ENCODE measurements at places on chromosomes 4 and X.

GRCh38 chr4:13918991-13919441, 291.5 kb upstream of the BOD1L1 start:
- DNase-seq, result no peak

DNA sequence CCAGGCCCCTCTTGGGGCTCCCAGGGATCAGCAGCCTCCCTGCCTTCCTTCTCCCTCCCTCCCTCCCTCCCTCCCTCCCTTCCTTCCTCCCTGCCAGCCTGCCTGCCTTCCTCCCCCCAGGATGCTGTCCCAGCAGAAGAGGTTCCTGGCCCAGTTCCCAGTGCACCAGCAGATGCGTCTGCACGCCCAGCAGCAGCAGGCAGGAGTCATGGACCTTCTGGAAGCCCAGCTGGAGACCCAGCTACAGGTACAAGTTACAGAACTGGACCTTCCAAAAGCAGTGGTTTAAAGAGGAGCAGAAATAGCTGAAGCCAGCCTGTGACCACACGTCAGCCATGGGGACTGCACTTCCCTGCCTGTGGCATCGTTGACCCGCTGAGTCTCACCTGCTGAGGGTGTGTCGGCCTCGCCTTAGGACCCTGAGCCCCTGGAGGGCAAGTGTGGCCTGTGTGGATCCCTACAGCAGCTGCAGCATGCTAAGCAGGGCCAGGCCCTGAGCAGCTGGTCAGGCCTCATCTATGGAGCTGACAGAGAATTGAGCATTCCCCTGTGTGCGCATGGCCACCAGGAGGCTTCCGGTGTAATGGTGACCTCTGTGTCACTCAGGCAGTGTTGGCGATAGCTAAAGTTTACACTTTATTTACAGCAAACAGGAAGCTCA, 84.7 kb downstream of the CRMP1 start:
- no peak for DNase-seq

- no peak for DNase-seq
These were observed 167.2 kb downstream of the LHFPL1 start for GRCh38 chrX:112512509-112512908.

DNA sequence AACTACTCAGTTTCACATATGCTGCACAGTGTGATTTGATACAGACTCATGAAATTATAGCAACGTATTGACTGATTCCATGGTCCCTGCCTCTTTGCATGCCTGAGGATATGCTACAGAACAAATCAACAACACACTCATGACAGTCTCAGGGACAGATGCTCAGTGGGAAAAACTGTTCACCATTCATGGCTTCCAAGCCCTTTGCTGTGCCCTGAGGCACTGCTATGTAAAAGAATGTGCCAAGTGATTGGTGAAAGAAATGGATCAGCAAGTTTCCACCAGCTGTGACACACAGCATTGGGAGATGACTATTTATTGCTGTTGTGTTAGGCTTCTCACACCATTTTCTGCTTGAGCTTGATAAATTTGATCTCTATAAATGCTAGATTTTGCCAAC, 825.6 kb upstream of the INTU start:
- no peak for DNase-seq

DNA sequence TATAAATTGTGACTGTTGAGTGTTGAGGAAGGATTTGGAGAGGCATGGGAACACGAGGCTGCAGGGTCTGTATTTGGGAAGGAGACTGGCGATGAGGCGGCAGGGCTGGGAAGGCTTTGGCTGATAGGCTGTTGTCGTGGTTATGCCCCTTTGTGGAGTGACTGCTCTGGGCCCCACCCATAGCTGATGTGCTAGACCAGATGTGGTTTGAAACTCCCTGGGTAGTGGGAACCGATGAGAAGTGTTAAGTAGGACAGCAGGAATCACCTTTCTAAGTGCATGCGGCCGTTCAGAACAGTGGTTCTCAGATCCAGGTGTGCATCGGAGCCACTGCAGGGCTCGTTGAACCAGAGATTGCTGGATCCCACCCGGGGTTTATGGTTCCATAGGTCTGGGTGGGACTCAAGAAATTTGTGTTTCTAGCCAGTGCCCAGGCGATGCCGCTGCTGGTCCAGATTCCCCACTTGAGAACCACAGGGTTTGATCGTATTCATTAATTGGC, 42.3 kb downstream of the TBC1D14 start:
- no peak for DNase-seq

- DNase-seq, result peak; percentile 20
These were observed 559 bp downstream of the SLC9A7 start for GRCh38 chrX:46758163-46758955.

- DNase-seq, result no peak
These were observed 59.9 kb downstream of the RTL9 start for GRCh38 chrX:110418316-110419235.

GRCh38 chr4:2812612-2813354, 19.9 kb downstream of the SH3BP2 start:
- no peak for DNase-seq

- DNase-seq, result no peak
These were observed 61.4 kb downstream of the PAPSS1 start for GRCh38 chr4:107658400-107659336.

GRCh38 chr4:172716291-172716690, 452.3 kb upstream of the GALNT7 start:
- no peak for DNase-seq

GRCh38 chr4:15427701-15428100, at the start of gene C1QTNF7:
Gene C1QTNF7, plus strand, starts transcription at chr4:15428033. Its CDS starts 7,711 bp downstream, at chr4:15435744.
- no peak for DNase-seq

DNA sequence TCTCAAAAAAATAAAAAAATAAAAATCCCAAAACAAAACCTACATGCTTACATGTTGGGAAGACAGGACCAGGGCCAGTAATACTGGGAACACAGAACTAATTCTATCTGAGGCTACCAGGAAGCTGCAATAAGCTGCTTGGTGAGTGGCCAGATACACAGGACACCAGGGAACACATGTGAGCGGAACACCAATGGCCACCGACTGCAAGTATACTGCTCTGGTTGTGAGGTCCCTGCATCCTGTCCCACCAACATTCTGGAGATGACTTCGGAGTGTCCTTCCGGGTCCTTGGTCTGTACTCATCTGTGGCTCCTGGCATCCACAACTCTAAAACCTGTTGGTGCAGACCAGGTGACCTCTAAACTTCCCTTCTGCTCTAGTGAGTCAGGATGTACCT, 2.7 kb downstream of the TNIP2 start:
- no peak for DNase-seq

GRCh38 chr4:6373541-6374410, 98.6 kb downstream of the PPP2R2C start:
- no peak for DNase-seq

- no peak for DNase-seq
These were observed 27.0 kb upstream of the EFNB1 start for GRCh38 chrX:68801737-68802290.

GRCh38 chrX:112645774-112646173, 34.0 kb downstream of the LHFPL1 start:
- DNase-seq, result no peak

- DNase-seq, result no peak
These were observed 5.6 kb downstream of the RHOH start for GRCh38 chr4:40202474-40202873.

DNA sequence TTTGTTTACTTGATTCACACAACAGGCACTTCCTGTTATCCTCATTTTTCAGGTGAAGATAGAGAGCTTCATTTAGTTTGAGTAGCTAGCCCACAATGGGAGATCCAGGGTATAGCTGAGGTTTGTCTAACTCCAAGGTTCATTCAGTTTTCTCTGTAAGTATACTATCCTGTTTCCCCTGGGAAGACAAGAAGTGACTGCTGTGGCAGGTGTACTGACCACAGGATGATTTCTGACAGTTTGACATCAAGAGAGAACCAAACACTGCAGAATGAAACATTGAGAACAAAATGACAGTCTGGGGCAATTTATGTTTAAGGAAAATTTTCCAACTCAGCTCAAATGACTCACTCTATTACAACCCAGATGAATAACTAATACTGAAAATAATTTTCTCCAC, 958.0 kb downstream of the STPG2 start:
- DNase-seq, result no peak

- no peak for DNase-seq
These were observed 915.5 kb upstream of the EPHA5 start for GRCh38 chr4:66585767-66586166.

- no peak for DNase-seq
These were observed 59.0 kb downstream of the WWC2 start for GRCh38 chr4:183158062-183158461.

DNA sequence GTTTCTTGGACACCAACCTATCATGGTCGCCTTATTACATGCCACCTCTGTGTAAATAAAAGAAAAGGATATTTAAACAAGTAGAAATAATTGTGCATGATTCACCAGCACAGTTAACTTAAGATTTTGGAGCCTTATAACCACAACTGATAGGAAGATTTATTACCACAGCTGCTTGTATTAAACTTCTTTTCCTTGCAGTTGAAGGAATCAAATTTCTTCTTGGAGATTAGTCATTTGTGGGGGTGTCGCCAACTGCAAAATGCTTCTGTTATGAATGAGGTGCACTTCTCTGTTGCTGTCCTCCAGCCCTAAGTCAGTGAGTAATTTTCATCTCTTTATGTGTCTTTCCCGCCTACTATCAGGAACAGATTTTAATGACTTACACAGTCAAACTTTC, 73.3 kb downstream of the OR13H1 start:
- DNase-seq, result no peak

DNA sequence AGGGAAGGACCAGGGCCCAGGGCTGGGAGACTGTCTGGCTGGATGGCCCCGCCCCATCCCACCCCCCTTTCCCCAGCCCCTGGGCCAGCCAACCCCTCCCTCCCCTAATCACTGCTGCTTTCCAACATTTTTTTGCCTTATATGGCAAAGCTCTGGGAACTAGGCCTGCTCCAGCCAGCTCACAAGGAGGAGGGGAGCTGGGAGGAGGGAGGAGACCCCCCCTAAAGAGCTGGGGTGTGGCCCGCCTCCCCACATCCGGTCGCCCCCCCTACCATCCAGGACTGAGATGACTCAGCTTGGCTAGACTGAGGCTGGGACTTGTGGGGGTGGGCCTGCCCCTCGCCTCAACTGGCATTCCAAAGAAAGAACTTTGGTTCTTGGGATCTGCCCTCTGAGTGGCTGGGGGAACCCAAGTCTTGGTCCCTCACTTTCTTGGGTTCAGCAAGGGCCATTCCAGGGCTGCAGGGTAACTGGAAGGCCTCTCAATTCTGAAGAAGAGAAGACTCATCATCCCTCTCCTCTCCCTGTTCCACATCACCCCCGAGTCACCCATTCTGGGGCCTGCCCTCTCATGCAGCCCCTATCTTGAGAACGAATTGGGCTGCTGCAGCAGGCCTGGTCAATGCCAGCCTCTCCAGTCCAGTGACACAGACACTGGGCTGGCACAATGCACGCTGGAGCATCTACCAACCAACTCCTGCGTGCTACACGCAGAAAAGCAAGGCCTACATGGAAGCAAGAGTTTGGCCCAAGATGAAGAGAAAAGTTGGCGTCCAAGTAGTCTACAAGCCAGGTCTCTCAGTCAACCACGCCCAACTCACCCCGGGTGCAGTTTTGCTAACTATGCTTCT, 4.8 kb downstream of the FLNA start:
- DNase-seq, result peak; percentile 71

DNA sequence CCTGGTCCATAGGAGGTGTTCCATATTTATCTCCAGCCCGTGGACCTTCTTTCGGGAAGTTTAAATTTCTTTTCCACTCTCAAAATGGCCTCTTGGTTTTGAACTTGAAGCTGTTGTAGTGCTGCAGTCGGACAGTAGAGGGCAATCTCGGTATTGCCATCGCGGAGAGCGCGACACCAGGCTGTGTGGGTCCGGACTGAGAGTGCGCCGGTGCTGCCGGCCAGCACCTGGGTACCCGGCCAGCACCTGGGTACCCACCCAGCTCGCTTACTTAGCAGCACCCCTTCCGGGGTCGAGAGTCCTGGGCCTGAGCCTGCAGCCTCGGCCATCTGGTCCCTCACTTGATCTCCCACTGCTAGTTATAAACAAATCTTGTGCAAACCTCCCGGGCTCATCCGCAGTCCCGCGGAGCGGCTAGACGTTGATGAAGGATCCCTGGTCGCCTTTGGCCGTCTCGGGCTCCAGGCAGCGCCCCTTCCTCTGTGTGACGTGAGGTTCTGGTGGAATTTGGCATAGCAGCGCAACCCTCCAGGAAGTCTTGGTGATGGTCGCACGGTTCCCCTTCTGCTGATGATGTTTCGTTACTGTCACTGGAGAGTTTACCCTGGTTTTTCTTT, 18.0 kb downstream of the FAM9A start:
- peak; percentile 35 for DNase-seq

DNA sequence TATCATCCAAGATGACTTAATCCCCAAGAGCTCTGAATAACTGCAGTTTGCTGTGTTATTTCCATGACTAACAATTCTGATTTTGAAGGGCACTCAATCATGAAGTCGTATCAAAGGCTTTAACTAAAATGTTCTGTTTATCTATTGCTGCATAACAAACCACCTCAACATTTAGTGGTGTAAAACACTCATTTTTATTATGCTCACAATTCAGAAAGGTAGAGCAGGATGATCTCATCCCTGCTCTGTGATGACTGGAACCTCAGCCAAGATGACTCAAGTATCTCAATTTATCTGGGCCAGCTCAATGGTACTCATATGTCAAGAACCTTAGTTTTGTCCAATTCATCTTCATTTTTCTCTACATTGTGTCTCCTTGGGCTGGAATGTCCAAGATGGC, 451.1 kb downstream of the PPARGC1A start:
- DNase-seq, result no peak

DNA sequence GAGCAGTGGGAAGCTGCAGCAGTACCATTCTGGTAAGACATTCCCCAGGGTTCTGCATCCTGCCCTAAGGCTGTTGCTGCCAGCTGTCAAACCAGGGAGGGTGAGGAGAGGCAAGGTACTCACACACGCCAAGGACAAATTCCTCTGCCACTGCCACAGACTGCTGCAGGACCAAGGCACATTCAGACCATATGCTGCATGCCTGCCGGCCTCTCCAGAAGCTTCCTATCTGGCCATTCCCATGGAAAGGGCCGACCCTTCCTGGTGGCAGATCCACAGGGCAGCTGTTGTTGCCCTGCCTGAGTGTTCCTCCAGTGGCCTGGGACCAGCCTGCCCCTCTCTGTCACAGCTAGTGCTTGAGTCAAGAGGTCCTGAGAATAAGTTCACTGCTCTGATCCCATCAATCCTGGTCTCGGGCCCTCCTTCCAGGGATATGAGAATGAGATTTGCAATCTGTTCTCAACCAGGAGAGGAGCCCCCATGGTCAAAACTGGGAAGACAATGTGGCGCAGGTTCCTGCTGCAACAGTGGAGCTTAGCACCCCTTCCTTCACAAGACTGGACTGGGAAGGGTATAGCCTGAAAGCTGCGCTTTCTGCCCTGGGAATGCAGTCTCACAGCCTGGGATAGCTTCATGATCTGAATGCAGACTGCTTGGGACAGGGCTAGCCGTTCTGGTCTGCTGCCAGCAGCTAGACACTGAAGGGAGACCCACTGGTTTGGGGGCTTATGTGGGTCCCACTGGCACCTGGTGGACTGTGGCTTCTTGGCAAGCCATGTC, 342.5 kb upstream of the NDST3 start:
- DNase-seq, result no peak
